ENCODE measurements at places on chromosomes 6 and 20.
A peak's percentile ranks its signal among the peaks of the same experiment; 100 is the strongest.

GRCh38 chr6:33217246-33217645, 8.9 kb downstream of the RING1 start:
- peaks cover 17% of the 10 kb centered on the region for H3K27me3 ChIP-seq
- no peak overlapping the region for H3K27ac ChIP-seq
- H3K4me3 ChIP-seq = no peak overlapping the region

- no peak overlapping the region for H3K27ac ChIP-seq
- no peak for DNase-seq
- no peak overlapping the region for H3K4me3 ChIP-seq
- H3K4me1 ChIP-seq = no peaks in the 10 kb centered on the region
- H3K36me3 ChIP-seq = no peaks in the 10 kb centered on the region
These were observed 65.1 kb upstream of the ADGRG6 start for GRCh38 chr6:142236691-142237090.

DNA sequence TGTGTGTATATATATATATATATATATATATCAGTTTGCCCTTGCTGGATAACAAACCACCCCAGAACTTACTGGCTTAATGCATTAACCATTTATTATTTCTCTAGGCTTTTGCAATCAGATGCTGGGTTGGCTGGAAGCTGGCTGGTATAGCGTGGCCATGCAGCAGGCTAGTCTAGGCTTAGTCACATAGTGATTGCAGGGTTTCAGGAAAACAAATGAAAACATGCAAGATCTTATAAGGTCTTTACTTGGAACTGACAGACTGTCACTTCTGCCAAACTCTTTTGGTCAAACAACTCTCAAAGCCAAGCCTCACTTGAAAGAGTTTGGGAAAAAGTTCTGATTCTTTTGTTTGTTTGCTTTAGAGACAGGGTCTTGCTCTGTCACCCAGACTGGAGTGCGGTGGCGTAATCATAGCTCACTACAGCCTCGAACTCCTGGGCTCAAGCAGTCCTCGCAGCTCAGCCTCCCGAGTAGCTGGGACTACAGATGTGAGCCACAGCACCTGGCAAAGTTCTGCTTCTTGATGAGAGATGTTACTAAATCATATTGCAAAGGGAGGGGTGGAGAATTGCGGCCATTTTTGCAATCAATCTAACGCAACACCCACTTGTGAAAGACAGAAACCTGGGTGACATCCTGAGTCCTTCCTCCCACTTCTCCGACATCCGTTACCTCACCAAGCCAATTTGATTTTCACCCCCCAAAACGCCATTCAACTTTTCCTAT, 74.6 kb upstream of the RNF24 start:
- peaks cover 3% of the 10 kb centered on the region for H3K4me1 ChIP-seq
- no peaks in the 10 kb centered on the region for H3K36me3 ChIP-seq
- no peak overlapping the region for H3K4me3 ChIP-seq
- no peak for DNase-seq
- H3K27me3 ChIP-seq = no peaks in the 10 kb centered on the region

GRCh38 chr20:35404614-35405259, 7.0 kb downstream of the UQCC1 start:
- no peaks in the 10 kb centered on the region for H3K27me3 ChIP-seq
- H3K36me3 ChIP-seq = peaks cover 17% of the 10 kb centered on the region
- no peak for DNase-seq
- no peaks in the 10 kb centered on the region for H3K4me1 ChIP-seq
- no peak overlapping the region for H3K4me3 ChIP-seq

GRCh38 chr20:10511170-10511508, 76.0 kb downstream of the SLX4IP start:
- H3K4me3 ChIP-seq = no peak overlapping the region
- H3K4me1 ChIP-seq = peaks cover 8% of the 10 kb centered on the region
- H3K27ac ChIP-seq = peak overlapping the region; percentile 60
- no peak for DNase-seq
- no peaks in the 10 kb centered on the region for H3K36me3 ChIP-seq

- no peaks in the 10 kb centered on the region for H3K4me1 ChIP-seq
- H3K4me3 ChIP-seq = no peak overlapping the region
- H3K27ac ChIP-seq = no peak overlapping the region
- H3K36me3 ChIP-seq = no peaks in the 10 kb centered on the region
- no peaks in the 10 kb centered on the region for H3K27me3 ChIP-seq
These were observed 266.4 kb upstream of the BMP2 start for GRCh38 chr20:6501061-6501460.

- DNase-seq = no peak
- H3K27ac ChIP-seq = no peak overlapping the region
- no peak overlapping the region for H3K4me3 ChIP-seq
- peaks cover 3% of the 10 kb centered on the region for H3K36me3 ChIP-seq
These were observed 10.2 kb downstream of the RNASET2 start for GRCh38 chr6:166946125-166946524.

- H3K36me3 ChIP-seq = no peaks in the 10 kb centered on the region
- H3K4me3 ChIP-seq = no peak overlapping the region
These were observed 2.2 kb upstream of the TAP2 start for GRCh38 chr6:32840604-32841246.

- no peak for DNase-seq
- H3K4me3 ChIP-seq = no peak overlapping the region
- H3K27ac ChIP-seq = peak overlapping the region; percentile 0
- H3K27me3 ChIP-seq = no peaks in the 10 kb centered on the region
These were observed 16.0 kb downstream of the MDFI start for GRCh38 chr6:41654151-41654697.

GRCh38 chr6:32298632-32299336, 72.9 kb downstream of the TSBP1 start:
- DNase-seq = peak; percentile 4
- H3K4me3 ChIP-seq = no peak overlapping the region

DNA sequence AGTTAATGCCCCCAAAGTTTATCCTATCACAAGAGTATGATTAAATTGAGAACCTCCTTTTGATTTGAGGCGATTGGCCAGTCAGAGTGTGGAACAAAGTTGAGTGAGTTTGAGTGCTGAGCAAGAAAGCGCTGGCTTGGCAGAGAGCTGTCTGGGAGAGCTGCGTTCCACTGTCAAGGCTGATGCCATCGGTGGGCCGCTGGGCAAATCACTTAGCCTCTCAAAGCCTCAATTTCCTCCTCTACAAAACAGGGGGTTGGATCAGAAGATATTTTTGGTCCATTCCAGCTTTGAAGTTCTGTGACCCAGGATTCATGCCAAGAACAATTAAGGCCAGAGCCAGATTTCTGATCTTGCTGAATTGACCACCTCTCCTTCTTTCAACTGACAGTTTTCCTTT, 60.2 kb downstream of the TMEM242 start:
- H3K4me1 ChIP-seq = no peaks in the 10 kb centered on the region
- DNase-seq = no peak
- no peaks in the 10 kb centered on the region for H3K36me3 ChIP-seq
- no peak overlapping the region for H3K4me3 ChIP-seq
- no peaks in the 10 kb centered on the region for H3K27me3 ChIP-seq
- no peak overlapping the region for H3K27ac ChIP-seq

- H3K4me3 ChIP-seq = no peak overlapping the region
- H3K27me3 ChIP-seq = no peaks in the 10 kb centered on the region
- H3K4me1 ChIP-seq = no peaks in the 10 kb centered on the region
These were observed 63.9 kb downstream of the MTHFD1L start for GRCh38 chr6:150929416-150929815.

DNA sequence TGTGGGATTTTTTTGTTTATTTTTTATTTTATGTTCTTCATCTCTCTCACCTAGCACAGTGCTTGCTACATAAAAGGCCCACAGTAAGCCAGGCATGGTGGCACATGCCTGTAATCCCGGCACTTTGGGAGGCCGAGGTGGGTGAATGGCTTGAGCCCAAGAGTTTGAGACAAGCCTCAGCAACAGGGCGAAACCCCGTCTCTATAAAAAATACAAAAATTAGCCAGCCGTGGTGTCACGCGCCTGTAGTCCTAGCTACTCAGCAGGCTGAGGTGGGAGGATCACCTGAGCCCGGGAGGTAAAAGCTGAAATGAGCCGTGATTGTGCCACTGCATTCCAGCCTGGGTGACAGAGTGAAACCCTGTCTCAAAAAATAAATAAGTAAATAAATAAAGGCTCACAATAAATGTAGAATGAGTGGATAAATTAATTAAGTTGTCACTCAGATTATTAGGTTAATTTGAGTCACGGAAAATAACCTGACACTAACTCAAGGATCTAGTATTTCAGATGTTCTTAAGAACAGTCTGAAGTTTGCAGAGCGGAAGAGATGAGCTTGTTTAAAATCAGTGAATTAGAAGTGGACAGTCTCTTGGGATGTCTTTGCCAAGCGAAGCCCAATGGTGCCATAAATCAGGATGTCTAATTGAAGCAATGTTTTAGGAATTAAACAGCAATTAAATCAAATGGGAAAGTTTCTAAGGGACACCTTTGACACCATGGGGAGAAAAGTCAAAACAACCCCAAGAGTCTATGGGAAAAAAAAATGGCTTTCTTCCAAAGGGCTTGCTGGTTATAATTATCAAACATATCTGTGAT, 214.4 kb downstream of the ZNF217 start:
- no peak for DNase-seq
- no peak overlapping the region for H3K27ac ChIP-seq
- H3K27me3 ChIP-seq = no peaks in the 10 kb centered on the region
- peaks cover 5% of the 10 kb centered on the region for H3K4me1 ChIP-seq

GRCh38 chr20:38305541-38305940, 1.6 kb downstream of the BPI start:
- H3K36me3 ChIP-seq = no peaks in the 10 kb centered on the region
- no peak overlapping the region for H3K4me3 ChIP-seq
- H3K27me3 ChIP-seq = no peaks in the 10 kb centered on the region
- no peaks in the 10 kb centered on the region for H3K4me1 ChIP-seq

DNA sequence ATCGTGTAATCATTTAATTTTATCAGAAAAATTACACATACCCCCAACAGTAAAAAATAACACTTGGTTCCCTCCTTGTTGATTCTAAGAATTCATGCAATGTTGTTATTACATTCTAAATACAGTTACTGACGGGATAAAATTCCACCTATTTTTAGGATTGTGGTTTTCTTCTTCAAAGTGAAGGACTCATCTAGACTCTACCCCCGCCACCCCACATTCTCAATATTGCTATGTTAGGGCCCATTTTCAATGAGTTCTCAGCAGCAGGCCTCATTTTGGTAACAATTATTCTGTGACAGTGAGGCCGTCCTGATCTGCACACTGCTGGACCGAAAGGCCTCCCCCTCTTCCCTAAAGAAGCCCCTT, 43.5 kb downstream of the PREX1 start:
- no peak overlapping the region for H3K27ac ChIP-seq
- H3K4me1 ChIP-seq = no peaks in the 10 kb centered on the region
- H3K36me3 ChIP-seq = no peaks in the 10 kb centered on the region
- no peaks in the 10 kb centered on the region for H3K27me3 ChIP-seq
- H3K4me3 ChIP-seq = no peak overlapping the region

DNA sequence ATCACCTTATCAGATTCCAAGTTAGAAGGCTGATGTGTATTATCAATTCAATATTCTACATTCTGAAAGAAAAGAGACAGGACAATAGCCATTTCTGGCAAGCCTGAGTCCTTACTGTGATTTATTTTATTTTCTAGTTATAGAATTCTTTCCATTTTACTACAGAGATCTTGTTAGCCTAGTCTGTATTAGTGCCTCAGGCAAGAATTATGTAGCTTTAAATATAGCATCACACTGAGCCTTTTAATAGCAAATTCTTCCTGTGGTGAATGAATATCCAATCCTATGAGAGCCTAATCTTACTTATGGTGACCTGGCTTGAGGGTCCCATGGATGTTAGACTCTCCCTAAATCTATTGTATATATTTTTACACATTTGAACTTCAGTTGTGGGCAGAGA, 732.8 kb upstream of the CITED2 start:
- no peak overlapping the region for H3K4me3 ChIP-seq
- peaks cover 4% of the 10 kb centered on the region for H3K4me1 ChIP-seq
- no peak overlapping the region for H3K27ac ChIP-seq
- no peaks in the 10 kb centered on the region for H3K27me3 ChIP-seq
- no peak for DNase-seq

DNA sequence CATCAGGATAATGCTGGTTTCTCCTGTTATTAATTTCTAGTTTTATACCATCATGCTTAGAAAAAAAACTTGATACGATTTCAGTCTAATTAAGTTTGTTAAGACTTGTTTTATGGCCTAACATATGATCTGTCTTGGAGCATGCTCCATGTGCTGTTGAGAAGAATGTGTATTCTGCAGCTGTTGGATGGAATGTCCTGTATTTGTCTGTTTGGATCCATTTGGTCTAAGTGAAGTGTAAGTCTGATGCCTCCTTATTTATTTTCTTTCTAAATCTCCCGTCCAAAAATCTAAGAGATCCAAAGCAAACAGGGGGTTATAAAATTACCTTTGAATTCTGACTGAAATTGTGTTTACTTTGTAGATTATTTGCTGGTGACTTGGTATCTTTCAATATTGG, 30.0 kb upstream of the PRND start:
- no peaks in the 10 kb centered on the region for H3K27me3 ChIP-seq
- H3K36me3 ChIP-seq = no peaks in the 10 kb centered on the region
- no peak for DNase-seq
- peaks cover 4% of the 10 kb centered on the region for H3K4me1 ChIP-seq
- H3K4me3 ChIP-seq = no peak overlapping the region

- no peak overlapping the region for H3K4me3 ChIP-seq
- H3K36me3 ChIP-seq = peaks cover 6% of the 10 kb centered on the region
- no peak overlapping the region for H3K27ac ChIP-seq
- H3K4me1 ChIP-seq = peaks cover 3% of the 10 kb centered on the region
- H3K27me3 ChIP-seq = no peaks in the 10 kb centered on the region
These were observed 5.4 kb downstream of the RBL1 start for GRCh38 chr20:37090407-37090806.

DNA sequence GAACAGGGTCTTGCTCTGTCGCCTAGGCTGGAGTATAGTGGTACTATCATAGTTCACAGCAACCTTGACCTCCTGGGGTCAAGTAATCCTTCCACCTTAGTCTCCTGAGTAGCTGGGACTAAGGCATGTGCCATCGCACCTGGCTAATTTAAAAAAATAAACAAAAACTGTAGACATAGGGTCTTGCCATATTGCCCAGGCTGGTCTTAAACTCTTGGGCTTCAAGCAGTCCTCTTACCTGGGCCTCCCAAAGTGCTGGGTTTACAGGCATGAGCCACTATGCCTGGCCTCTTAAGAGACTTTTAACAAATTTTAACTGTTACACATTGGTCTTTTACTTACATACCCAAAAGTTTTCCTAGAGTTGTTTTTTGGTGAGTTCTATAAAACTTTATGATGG, 12.4 kb downstream of the CD2AP start:
- H3K27ac ChIP-seq = no peak overlapping the region
- H3K4me1 ChIP-seq = no peaks in the 10 kb centered on the region
- DNase-seq = no peak
- no peaks in the 10 kb centered on the region for H3K27me3 ChIP-seq
- H3K4me3 ChIP-seq = no peak overlapping the region
